ENCODE measurements at places on chromosomes 3 and 15.

- no peak for DNase-seq
Observed at GRCh38 chr15:58453931-58454793, 22.4 kb downstream of the LIPC start.

- no peak for DNase-seq
Observed at GRCh38 chr15:51401051-51401780, 59.8 kb downstream of the GLDN start.

DNA sequence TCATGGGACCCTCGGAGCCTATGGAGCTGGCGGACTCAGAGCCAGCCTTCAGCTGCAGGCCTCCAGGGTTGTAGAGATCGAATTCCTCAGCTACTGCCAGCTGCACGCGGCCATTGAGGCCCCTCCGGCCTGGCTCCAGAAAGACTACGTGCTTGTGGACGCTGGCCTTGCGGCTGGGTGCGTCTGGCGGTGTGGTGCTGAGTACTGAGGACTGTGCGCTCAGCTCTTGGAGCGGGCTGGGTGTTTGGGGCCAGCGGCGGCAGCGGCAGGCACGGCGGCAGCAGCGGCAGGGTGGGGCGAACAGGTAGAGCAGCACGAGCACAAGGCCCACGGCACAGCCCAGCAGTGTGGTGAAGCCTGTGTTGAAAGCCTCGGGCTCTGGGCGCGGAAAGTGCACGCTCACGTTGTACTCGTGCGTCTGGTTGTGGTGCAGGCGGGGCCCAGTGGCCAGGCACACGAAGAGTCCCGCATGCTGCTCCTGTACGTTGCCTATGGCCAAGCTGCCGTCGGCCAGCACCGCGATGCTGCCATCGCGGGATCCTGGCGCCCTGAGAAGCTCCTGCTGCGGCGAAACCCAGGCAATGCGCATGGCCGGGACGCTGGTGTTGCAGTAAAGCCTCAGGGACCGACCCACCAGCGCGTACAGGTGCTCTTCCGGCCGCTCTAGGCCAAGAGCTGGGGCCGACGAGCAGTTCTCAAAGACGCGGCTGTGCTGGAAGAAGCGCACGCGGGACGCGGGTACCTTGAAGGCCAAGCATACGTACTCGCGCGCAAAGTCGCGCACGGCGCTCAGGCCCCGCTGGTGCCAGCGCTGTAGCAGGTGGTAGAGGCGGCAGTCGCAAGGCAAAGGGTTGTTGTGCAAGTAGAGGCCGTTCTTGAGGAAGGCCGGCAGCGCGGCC, 1.3 kb downstream of the AMIGO3 start:
- DNase-seq: no peak

- DNase-seq: no peak
Observed at GRCh38 chr15:49990835-49991545, 128.0 kb downstream of the ATP8B4 start.

DNA sequence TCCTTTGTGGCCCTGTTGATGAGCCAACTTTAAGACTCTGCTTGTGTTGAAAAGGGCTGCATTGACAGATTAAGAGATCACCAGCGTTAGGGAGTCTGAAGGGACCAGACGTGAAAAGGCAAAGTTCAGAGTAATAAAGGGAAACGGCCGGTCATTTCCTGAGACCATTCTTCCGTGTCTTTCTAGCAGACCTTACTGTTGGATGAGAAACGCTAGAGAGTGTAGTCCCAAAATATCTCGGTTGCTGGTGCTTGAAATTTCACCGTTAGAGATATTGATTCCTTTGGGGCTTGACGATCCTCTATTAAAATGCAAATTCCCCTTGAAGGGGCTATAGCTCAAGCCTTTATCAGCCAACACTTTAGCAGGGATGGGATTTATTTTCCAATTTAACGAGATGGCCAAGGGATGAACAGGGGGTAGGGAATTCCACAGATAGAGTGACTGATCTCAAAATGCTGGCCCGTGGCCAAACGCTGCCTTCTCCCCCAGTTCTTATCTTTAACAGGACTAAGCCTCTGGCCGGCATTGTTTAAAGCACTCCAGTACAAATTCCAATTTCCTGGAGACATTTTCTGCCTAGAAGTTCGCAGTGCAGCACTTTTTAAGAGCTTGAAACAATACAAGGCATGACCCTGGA, 250.4 kb downstream of the TJP1 start:
- DNase-seq: no peak

GRCh38 chr3:158488670-158489069, 82.3 kb upstream of the MLF1 start:
- DNase-seq: no peak

GRCh38 chr3:63508305-63508704, 144.2 kb upstream of the SNTN start:
- no peak for DNase-seq

DNA sequence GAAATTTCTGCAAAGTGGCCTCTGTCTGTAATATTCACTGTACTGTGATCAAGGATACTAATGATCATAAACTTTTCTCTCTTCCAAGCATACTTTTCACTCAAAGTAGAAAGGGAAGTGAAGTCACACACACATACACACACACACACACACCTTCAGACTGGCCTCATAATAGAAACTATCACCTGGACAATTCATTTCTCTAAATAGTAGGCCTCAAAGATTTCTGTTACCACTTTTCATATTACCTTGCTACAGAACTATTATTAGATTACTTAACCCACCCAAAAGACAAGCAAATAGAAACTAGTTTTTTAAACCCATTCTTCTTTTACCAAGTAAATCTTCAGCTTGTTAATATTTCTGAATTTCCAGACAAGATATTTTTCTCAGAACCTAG, 12.2 kb downstream of the CPB1 start:
- no peak for DNase-seq

- DNase-seq: no peak
Observed at GRCh38 chr3:8317661-8318649, 183.7 kb upstream of the LMCD1 start.

Data from NCI-H1694 treated with DMSO at 0.1 percent for 48 hours (cell line).